ENCODE measurements at places on chromosomes 3 and 15.
A peak's percentile ranks its signal among the peaks of the same experiment; 100 is the strongest.

- DNase-seq, result no peak
Measured at GRCh38 chr3:13234666-13235065, 161.4 kb upstream of the IQSEC1 start.

DNA sequence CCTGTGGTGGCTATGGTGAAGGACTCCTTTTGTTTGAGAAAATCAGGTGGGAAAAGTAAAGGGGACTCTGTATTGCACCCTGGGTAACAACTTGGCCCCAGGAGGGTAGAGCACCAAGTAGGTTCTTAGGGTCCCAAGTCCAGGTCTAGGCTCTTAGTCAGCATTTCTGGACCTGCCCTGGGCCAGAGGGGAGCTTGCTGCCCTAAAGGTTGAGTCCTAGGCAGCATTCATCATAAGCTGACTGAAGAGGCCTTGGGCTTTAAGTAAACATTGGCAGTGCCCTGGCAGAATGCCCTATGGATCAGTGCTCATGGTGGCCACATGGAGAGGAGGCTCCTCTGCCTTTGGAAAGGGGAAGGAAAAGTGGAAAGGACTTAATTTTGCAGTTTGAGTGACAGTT, 268.5 kb upstream of the CTNNB1 start:
- no peak for DNase-seq

GRCh38 chr15:52661909-52662308, 17.3 kb downstream of the ATOSA start:
- no peak for DNase-seq

DNA sequence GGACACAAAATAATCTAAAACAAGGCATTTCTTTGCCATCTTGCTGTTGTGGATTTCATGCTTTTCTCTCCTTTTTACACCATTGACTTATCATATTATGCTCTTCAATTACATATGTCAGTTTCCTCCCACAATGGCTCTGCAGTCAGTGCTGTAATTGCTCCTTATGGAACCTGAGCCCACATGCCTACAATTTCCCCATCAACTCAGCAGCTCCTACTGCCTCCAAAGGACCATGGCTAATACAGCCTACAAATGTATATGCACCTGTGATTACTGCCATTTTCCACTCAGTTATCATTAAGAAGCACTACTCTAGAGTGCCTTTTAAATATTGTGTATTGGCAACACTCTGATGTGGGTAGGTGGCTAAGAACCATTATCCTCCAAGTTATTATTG, 30.8 kb downstream of the RTP4 start:
- DNase-seq, result no peak

GRCh38 chr3:151584566-151584965, 123.7 kb upstream of the IGSF10 start:
- DNase-seq, result peak; percentile 54

DNA sequence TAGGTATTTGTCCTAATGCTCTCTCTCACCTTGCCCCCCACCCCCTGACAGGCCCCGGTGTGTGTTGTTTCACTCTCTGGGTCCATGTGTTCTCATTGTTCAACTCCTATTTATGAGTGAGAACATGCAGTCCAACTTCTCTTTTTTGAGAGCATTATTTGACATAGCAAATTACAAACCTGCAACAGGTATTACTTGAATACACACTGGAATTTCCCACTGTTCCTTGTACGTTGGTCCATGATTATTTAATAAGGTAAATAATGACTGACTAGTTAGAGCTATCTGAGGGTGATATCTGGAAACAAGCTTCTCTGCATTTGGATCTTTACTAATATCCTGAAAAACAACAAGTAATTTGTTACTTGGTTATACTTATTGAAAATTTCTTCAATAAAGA, 24.1 kb downstream of the ICE2 start:
- no peak for DNase-seq

- no peak for DNase-seq
Measured at GRCh38 chr3:122498152-122498551, 16.6 kb downstream of the KPNA1 start.
